ENCODE measurements at places on chromosomes 4 and X.

DNA sequence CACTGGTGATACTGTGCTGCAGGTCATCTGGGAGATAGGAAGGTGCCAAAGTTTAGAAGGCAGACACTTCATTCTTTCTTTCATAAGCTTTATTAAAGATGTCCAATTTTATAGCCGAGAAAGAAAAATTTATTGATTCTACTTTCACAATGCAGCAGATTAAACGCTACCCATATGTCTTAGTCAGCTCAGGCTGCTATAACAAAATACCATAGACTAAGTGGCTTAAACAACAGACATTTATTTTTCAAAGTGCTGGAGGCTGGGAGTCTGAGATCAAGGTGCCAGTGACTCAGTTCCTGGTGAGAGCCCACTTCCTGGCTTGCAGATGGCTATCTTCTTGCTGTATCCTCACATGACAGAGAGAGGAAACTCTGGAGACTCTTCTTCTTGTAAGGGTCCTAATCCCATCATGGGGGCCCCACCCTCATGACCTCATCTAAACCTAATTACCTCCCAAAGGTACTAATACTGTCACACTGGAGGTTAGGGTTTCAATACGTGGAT is 33.4 kb upstream of the KLHL34 start:
- no peak for DNase-seq

GRCh38 chr4:122533841-122534240 is 77.3 kb upstream of the IL2 start:
- no peak for DNase-seq

DNA sequence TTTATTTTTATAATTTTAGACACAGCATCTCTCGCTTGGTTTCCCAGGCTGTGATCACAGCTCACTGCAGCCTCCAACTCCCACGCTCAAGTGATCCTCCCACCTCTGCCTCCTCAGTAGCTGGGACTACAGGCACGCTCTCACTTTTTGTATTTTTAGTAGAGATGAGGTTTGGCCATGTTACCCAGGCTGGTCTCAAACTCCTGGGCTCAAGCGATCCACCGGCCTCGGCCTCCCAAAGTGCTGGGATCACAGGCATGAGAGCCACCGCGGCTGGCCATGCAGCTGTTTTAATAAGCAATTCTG is 39.1 kb downstream of the DHRSX start:
- DNase-seq: no peak

- DNase-seq: no peak
Observed at GRCh38 chrX:17743913-17744312, 6.6 kb downstream of the SCML1 start.

- DNase-seq: no peak
Observed at GRCh38 chr4:99921174-99921573, 25.2 kb downstream of the DNAJB14 start.

DNA sequence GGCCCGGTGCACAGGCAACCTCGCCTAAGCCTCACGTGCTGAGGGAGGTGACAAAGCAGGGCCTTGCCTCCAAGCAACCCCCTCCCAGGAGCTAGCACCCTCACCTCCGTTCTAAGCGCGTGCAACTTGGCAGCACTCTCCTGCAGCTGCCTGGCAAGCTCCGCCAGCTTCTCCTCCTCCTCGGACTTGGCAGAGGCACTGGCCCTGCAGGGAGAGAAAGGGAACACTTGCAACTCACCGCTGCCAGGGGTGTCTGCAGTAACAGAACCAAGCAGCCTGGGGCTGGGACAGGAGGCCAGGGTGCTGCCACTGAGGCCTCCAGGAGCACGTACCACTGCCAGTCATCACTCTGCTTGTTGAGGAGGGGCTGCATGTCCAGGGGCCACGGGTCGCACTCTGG is 10.3 kb upstream of the TREX2 start:
- DNase-seq: no peak

- no peak for DNase-seq
Observed at GRCh38 chr4:5798946-5799345, 87.9 kb downstream of the EVC start.

DNA sequence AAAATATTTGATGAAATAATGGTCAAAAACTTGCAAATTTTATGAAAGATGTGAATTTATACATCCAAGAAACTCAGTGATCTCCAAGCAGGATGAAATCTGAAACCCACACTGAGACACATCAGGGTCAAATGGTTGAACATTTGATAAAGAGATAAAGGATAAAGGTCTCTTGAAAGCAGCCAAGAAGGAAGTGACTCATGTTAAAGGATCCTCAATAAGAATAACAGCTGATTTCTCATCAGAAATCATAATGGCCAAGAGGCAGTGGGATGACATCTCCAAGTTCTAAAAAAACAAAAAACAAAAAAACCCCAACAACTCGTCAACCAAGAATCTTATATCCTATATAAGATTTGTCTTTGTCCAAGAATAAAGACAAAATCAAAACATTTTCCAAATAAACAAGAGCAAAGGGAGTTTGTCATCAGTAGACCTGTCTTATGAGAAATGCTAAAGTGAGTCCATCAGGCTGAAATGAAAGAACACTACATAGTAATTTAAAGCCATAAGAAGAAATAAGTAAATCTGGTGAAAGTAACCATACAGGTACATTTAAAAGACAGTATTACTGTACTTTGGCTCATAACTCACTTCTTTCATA is 121.7 kb downstream of the PDS5A start:
- DNase-seq: no peak

DNA sequence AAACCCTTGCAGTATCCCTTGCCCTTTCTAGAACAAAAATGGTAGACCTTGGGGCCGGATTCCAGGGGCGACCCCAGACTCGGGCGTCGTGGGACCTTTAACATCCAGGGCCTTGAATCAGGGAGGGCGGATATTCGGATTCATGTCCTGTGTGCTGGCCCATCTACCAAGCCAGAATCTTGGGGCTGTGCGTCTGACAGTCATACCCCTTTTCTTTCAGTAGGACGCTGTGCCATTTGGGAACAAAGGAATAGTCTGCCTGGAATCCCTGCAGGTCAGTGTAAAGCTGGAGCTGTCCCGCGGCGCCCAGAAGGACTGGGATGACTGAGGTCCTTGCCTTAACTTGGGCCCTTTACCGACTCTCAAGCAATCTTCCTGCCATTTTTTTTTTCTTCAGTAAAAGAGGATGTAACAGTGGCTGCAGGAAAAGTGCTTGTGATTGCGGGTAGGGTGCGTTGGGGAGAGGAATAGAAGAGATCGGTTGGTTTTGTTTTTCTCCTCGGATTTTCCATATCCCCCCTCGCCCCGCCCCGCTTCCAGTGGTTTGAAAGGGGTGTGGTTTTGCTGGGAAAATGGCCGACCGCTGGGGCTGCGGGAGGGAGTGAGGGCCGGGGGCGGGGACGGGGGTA is 518 bp downstream of the ARMCX1 start:
- peak; percentile 16 for DNase-seq

- DNase-seq: no peak
Observed at GRCh38 chr4:147754037-147754445, 22.2 kb downstream of the ARHGAP10 start.

- no peak for DNase-seq
Observed at GRCh38 chr4:133776503-133776902, 425.1 kb downstream of the PABPC4L start.

GRCh38 chr4:176319151-176319703 is 539 bp upstream of the SPCS3 start:
- no peak for DNase-seq

DNA sequence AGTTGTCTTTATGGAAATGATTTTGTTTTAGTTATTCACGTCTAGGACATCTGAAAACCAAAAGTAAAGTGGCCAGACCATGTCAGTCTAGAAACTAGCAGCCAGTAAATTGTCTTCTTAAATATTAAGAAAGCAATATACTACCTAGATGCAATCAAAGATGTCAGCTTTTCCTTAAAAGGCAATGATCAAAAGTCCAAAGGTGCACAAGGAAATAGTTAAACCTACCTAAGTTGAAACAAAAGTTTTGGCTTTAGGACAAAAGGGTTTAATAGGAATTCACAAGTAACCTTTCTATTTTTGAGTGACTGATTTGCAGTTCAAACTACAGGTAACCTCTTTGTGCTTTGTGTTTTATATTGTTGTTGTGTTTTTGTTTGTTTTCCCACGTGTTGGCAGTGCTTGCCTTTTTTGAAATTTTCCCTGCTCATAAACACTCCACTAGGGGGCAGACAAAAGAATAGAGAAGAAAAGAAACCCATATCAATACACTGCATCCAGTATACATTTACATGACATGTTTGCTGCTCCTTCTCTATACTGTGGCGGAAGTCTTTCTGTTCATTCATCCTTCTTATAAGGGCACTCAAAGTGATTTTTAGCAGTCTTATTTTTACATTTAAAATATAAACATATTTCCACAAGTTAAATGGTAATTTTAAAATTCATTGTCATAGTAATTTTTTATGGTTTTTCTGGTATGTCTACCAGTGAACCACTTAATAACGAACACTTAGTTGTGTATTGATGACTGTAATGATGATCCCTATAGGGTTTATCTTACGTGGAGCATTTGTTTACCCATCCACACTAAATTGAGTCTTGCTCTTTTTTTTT is 62.7 kb downstream of the GAB1 start:
- peak; percentile 34 for DNase-seq

GRCh38 chrX:44874420-44875184 is 1.6 kb downstream of the KDM6A start:
- peak; percentile 5 for DNase-seq

DNA sequence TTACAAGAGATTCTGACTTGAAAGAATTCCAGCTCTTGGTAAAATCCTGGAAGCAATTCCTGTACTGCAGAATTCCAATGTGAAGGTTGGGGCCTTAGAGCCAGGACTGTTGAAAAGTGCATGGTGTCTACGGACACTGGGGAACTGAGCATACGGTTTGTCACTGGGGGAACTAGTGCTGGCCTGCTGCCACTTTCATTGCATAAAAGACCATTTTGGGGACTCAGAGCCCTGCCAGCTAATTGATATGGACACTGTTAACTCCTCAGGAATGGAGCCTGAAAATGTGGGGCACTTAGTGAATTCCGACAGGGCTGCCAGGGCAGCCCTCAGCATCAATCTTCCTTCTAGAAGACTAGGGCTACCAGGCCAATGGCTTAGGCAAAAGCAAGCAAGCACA is 55.9 kb downstream of the AMOT start:
- DNase-seq: no peak

GRCh38 chr4:161595230-161595771 is 568.5 kb downstream of the FSTL5 start:
- no peak for DNase-seq

Data from inflammatory macrophage (primary cell).